GF-D8 (cell line): ENCODE measurements at places on chromosomes 7 and 10.
A peak's percentile ranks its signal among the peaks of the same experiment; 100 is the strongest.

- peak; percentile 82 for DNase-seq
These were observed 121.8 kb downstream of the KMT2C start for GRCh38 chr7:152313831-152314604.

DNA sequence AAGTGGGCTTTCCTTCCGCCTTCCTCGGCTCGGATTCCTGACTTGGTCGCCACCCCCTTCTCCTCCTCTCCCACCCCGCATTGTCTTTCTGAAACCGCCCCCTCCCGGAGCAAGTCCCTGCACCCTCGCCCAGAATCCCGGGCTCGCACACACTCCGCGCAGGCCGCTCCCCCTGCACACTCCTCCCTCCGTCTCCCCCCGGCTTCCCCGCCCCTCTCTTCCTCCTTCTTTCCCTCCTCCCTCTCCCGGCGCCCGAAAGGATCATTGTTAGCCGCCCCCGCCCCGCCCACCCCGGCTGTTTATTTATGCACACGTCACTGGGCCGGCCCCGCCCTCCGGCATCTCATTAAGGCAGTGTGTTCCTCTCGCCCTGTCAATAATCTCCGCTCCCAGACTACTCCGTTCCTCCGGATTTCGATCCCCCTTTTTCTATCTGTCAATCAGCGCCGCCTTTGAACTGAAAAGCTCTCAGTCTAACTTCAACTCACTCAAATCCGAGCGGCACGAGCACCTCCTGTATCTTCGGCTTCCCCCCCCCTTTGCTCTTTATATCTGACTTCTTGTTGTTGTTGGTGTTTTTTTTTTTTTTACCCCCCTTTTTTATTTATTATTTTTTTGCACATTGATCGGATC, at the start of gene TCF7L2:
Gene TCF7L2, plus strand, starts transcription at position 373 of the 633 bp plus-strand sequence. CDS start 510 bp downstream, outside the sequence.
- DNase-seq = no peak

- DNase-seq = no peak
These were observed 89.8 kb downstream of the ARL4A start for GRCh38 chr7:12777257-12777656.

DNA sequence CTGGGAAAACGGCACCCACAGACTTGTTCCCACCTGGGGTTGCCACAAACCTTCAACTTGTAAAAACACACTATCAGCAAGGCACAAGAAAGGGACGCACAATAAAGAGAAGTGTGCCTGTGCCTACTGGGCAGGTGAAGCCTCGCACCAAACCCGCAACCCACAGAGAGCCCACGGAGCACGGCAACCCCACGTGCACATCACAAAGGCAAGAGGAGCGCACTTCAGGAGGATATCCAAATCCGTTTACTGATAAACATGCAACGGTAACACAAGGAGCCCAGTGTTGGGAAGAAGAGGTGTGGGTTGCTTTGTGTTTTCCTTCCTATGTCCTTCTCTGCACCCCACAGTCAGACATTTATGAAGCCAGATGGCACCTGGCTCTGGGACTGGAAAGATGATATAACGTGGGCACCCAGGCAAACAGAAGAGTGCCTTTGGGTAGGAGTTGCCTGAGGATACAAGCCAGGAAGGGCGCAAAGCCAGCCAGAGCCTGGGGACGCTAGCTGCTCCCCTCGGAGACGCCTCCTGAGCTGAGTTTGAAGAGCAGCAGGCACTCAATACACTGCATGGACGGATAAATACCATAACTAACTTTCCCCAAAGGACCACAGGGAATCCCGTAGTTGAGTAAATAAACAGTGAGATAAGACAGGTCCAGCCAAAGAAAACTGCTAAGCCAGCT, 41.6 kb downstream of the TCERG1L start:
- no peak for DNase-seq

DNA sequence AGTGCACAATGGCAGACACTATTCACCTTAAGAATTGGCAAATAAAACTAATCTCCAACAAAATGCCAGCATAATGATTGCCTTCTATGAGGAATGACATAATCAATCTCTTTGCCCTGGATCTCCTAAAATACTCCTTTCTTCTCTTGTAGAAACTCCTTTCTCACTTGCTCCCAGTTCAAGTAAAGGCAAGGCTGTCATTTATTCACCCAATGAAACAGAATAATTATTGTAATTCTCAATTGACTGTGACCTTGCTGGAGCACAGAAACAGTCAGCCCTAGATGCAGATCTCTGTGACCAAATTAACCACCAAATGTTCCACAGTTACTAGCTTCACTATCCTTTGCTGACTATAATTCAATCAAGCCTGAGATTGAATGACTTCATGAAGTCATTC, 99.3 kb downstream of the SEMA3C start:
- no peak for DNase-seq

DNA sequence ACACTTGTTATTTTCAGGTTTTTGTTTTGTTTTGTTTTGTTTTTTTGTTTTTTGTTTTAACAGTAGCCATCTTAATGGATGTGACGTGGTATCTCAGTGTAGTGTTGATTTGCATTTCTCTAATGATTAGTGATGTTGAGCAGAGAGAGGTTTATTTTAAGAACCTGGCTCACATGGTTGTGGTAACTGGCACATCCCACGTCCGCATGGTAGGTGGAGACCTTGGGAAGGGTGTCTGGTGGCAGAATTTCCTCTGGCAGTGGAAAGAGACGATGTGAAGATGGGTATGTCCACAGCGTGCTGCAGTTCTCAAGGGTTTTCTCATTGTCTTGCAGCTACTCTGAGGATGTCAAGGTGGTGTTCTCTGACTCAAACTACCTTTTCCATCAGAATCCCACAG, 252.2 kb downstream of the GALNT17 start:
- no peak for DNase-seq

GRCh38 chr10:103980288-103980906, 13.5 kb downstream of the SLK start:
- peak; percentile 22 for DNase-seq

DNA sequence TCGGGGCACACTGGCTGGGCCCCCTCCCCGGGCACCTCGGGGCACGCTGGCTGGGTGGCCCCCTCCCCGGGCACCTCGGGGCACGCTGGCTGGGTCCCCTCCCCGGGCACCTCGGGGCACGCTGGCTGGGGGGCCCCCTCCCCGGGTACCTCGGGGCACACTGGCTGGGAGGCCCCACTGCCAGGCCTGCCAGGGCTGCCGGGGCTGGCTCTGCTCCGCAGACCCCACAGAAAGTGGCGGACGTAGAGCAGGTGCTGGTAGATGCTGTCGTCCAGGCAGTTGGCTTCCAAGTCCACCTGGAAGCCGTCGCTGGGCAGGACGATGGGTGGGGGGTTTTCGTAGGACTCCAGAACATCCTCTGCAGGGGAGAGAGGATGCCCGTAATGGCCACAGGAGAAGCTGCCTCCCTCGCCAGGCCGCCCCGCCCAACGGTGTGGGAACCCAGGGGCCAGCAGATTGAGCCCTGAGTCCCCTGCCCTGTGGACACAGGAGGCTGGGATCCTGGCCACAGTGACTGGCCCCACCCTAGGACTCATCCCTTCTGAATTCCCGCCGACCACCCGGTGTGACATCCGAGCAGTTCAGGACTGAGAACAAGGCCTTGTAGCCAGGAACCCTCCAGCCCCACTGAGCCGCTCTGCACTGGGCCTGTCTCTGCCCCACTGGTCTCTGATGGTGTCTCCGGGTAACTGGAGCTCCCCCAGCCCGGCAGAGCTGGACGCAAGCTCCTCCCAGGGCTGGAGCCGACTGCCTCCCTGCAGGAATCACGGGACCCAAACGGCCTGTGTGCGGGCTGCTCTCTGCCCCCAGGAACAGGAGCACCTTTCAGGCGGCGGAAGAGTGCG, 28.2 kb downstream of the AP5Z1 start:
- DNase-seq = no peak

GRCh38 chr7:116783666-116784318, 78.6 kb upstream of the CAPZA2 start:
- no peak for DNase-seq

DNA sequence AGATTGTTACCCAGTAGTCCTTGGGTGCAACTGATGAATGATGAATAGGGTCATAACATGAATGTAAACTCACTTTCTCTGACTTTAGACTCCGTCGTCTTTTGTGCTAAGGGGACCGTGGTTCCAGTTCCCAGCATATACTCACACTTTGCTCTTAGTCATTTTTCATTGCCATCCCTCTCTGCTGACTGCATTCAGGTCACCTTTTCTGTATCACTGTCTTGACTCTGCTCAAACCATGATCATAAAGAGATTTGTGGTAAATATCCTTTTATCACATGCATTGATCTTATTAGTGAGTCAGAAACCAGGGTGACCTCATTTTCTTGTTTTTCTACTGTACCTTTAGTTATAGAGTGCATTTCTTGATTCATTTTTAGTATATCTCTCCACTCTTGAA, 141.1 kb upstream of the AGR3 start:
- no peak for DNase-seq

GRCh38 chr10:132698761-132699391, 87.1 kb downstream of the NKX6-2 start:
- no peak for DNase-seq

- DNase-seq = no peak
These were observed 11.4 kb upstream of the ZKSCAN1 start for GRCh38 chr7:100003711-100004661.

DNA sequence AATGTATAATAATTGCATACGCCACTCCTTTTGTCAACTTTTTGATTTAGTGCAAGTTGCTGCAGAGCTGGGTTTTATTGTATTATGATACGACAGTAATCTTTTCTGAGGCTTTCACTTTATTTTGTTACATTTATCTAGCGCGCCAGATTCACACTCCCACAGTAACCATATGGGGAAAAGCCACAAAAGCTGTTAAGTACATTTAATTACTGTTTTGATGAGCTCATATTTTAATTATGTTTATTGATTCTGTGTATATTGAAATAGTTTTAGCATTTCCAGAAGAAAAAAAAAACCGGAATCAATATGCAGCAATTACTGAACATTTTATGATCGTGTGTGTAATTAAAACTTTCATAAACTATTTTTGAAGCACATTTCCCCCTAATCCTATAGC, 118.5 kb downstream of the RAB11FIP2 start:
- no peak for DNase-seq

DNA sequence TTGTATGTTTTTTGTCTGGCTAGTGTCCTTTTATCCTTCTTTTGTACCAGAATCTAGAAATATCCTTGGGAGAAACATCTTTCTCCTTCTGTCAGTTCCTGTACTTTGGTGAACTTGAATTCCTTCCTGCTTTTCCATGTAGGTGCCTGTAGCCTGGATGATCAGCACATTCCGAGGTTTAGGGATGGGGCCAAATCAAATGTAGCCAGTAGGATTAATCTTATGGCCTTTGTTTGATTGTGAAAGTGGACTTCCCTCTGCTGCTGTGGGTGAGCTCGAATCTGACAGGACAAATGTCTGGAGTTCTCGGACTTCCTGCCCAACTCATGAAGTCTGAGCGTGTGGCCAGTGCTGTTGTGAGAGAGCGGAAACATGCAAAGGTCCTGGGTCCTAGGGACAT, 33.2 kb upstream of the NAMPT start:
- DNase-seq = no peak

- DNase-seq = no peak
These were observed 116.5 kb upstream of the TNS3 start for GRCh38 chr7:47698386-47698785.

- no peak for DNase-seq
These were observed 11.9 kb downstream of the CHST3 start for GRCh38 chr10:71975871-71976725.

DNA sequence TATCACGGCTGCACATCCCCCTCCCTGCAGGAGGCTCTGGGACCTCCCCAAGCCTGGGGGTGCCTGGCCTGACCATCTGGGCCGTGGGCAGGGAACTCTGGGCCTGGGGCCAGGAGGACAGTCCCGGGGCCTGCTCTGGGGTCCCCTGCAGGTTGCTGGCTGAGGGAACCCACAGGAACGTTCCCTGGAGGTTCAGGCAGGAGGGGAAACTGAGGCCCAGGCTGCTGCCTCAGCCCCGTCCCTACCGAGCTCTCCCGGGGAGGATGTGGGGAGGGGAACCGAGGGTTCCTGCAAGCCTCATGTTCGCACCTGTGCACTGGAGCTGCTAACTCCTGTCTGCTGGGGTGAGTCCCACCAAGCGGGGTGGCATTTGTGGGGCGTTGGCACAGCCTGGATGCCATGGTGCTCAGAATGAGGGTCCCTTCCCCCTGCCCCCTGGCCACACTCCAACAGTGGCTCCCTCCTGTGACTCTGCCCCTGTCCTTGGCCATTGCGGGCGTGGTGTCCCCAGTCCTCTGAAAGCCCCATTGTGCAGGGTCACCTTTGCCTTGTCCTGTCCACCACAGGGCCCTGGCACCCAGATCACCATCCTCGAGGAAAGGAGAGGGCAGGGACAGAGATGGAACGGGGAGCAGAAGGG, 9.4 kb downstream of the ELFN1 start:
- DNase-seq = no peak

DNA sequence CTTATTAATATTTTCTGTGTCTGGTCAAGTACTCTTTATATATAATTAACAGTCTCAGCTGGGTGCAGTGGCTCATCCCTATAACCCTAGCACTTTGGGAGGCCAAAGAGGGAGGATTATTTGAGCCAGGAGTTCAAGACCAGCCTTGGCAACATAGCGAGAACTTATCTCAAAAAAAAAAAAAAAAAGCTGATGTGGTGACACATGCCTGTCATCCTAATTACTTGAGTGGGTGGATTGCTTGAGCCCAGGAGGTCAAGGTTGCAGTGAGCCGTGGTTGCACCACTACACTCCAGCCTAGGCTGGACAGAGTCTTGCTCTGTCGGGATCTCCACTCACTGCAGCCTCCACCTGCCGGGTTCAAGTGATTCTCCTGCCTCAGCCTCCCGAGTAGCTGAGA, 6.7 kb upstream of the ELOVL3 start:
- no peak for DNase-seq

DNA sequence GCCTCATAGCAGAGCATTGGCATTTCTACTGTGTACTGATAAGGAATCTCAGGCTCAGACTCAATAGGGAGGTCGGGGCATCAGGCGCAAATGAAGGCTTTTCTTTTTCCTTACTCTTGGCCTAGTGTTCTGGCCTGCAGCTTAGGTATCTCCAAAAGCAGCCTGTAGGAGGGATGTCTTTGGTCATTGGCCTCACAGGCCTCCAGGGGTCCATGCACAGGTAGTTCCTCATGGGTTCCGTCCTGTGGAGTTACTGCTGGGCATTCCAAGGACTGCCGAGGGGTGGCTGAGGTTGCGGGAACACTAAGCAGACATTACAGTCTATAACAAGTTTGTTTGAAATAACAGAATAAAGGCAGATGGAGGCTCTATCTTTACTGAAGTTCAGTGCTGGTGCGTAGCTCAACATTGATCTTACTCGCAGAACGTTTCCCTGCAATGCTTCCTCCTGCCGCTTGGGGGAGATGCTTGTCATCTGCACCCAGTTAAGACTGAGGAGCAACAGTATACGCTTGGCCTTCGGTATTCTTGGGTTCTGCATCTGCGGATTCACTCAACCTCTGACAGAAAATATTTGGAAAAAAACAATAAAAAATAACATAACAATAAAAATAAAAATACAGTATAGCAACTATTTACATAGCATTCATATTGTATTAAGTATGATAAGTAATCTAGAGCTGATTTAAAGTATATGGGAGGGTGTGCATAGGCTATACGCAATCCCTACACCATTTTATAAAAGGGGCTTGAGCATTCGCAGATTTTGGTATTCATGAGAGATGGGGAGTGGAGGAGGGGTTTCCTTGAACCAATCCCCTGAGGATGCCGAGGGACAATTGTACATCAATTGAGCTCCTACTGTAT, 58.9 kb downstream of the SH2D4B start:
- no peak for DNase-seq
